ENCODE measurements at places on chromosomes 2 and 18.

- no peak for DNase-seq
These were observed 128.5 kb downstream of the QPCT start for GRCh38 chr2:37472959-37473358.

GRCh38 chr2:168679081-168679480 lies 123.4 kb upstream of the NOSTRIN start:
- DNase-seq, result no peak

DNA sequence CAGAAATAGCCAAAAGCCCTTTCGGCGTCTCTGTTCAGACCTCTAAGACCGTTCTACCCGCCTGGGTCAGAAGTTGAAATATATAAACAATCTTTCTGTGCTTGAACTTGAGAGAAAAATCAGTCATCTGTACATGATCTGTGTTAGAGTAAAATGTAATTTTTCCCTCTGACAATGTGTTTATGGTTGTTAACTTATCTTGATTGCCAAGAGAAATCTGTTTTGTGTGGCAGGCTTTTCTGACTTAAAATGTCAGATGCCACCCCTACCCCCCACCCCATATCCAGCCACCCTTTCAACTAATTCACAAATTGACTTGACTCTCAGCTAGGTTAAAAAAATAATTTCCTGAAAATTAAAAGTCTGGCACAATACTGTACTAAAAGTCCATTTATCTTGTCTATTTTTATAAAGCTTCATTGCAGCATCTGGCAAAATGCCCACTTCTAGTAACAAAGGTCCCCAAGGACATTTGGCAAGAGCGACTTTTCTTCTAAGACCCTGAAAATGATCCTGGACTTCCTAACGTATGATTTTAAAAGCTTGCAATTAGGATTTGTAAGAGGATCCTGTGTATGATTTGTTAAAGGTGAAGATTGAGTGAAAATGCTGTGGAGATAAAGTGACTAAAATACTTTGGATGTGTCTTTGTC lies 304.2 kb downstream of the EPHA4 start:
- DNase-seq, result no peak

- no peak for DNase-seq
These were observed 105.5 kb downstream of the ARL6IP6 start for GRCh38 chr2:152823905-152824304.

- DNase-seq, result no peak
These were observed 350.4 kb downstream of the NR4A2 start for GRCh38 chr2:155982135-155982534.

GRCh38 chr2:111975053-111975552 lies 76.7 kb downstream of the MERTK start:
- no peak for DNase-seq

DNA sequence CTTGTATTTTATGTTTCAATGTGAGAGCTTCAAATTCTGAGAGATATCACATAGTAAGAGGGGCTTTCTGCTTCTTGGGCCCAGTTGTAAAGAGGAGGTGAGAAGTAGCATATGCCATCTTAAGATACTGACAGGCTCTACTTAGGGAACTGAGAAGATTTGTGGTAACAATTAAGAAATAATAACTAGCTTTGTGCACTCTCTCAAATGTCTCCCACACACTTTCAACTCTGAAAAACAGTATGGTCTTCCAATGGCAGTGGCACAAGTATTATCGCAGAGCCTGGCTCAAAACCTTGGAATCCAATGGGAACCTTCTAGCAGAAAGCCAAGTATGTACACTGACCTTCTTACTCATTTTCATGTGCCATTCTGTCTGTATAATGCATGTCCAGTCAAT lies 80.3 kb upstream of the FAM237A start:
- no peak for DNase-seq

- no peak for DNase-seq
These were observed 679 bp upstream of the WDR75 start for GRCh38 chr2:189440644-189440946.

- no peak for DNase-seq
These were observed 79.8 kb downstream of the MGAT5 start for GRCh38 chr2:134333646-134334189.

- no peak for DNase-seq
These were observed 113.6 kb downstream of the CDH2 start for GRCh38 chr18:28063271-28063761.

DNA sequence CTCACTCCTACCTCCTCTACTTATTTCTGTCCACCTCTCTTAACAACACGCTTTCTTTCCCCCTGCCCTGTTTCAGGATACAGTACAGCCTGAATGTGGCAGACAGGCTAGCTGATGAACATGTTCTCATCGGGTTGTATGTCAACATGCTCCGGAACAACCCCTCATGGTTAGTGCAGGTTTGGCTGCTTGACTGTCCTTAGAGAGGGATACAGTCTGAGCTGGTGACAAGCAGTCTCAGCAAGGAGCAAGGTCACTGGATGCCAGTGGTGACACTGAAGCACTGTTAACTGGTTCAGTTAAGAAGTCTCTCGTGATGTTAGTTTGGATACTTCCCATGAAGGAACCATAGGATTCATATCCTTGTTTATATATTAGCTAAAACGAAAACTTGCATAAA lies 128.6 kb downstream of the DTNA start:
- no peak for DNase-seq

GRCh38 chr2:38093527-38094165 lies 17.7 kb upstream of the CYP1B1 start:
- no peak for DNase-seq

GRCh38 chr2:2291500-2292260 lies 39.4 kb downstream of the MYT1L start:
- DNase-seq, result peak; percentile 6

- DNase-seq, result no peak
These were observed 255.7 kb upstream of the ACVR2A start for GRCh38 chr2:147589127-147589526.

DNA sequence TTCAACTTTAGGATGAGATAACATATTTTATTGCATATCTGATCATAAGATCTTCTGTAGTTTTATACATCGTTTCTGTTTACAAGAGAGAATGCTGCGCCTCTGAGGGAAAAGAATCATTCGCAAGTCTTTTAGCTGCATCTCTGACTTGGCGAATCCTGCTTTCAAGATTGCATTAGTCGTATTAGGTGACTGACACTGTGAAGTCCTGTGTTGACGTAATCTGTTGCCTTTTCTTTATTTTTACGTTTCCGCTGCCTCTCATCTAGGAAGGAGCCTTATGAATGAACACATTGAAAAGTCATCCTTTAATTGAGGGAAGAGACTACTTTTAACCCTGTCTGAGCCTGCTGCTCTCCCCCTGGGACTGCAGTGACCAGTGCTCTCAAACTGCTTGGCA lies 101.5 kb downstream of the LDLRAD4 start:
- DNase-seq, result no peak

GRCh38 chr2:144252694-144253093 lies 267.2 kb downstream of the ZEB2 start:
- DNase-seq, result no peak

DNA sequence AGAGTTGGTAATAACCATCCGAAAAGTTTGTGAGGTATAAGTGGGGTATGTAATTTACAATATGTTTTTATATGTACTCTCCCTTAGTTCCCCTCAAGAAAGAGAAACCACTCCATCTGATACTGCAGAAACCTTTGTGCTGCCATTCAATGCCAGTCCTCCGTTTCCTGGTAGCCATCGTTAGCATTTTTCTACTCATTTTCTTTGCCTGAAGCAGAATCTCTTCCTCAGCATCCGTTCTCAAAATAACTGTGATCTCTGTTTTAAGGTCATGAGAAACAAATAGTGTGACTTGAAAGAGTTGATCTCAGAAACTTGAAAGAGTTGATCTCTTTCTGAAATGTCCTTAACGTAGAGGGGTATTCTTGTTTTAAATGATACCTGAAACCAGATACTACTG lies 996 bp downstream of the PTCD3 start:
- no peak for DNase-seq

DNA sequence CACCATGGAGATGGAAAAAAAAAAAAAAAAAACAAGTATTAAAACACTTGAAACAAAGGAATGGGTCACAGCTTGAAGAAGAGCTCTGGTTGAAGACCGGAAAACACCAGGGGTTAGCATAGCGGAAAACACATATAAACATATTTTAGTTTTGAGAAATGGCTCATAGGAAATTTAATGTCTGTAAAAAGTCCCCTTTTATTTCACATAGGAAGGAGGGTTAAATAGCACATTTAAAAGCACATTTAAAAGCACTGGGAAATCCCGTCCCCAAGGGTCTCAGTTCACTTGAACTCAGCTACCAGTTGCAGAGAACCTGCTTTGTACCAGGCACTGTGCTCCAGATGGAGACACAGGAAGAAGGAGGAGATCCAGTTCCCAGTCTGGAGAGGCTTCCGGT lies 65.5 kb downstream of the KCNE4 start:
- DNase-seq, result no peak

GRCh38 chr2:56127010-56127409 lies 56.8 kb upstream of the CCDC85A start:
- no peak for DNase-seq

DNA sequence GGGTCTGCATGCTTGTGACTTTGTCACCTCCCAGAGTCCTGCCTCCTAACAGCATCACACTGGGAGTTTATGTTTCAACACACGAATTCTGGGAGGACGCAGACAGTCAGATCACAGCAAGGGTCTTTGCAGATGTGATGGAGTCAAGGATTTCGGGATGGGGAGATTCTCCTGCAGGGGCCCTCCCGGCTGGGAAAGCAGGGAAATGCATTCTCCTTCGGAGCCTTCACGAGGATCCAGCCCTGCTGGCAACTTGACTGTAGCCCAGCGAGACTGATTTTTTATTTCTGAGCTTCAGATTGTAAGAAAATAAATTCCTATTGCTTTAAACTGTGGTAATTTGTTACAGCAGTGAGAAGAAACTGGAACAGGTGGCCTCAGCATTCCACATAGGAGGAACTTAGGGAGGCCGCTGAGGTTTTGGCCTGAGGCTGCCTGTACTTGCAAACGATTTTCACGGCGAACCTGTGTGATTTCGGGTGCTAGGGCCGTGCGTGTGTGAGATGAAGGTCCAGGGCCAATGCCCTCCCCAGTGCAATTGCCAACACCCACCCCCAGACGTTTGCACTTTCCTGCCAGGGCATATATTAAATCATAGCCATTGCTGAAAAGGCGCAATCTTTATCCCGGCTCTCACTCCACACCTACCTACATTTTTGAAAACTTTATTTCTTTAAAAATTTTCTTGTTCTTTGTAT lies 79.8 kb downstream of the ASB1 start:
- no peak for DNase-seq

DNA sequence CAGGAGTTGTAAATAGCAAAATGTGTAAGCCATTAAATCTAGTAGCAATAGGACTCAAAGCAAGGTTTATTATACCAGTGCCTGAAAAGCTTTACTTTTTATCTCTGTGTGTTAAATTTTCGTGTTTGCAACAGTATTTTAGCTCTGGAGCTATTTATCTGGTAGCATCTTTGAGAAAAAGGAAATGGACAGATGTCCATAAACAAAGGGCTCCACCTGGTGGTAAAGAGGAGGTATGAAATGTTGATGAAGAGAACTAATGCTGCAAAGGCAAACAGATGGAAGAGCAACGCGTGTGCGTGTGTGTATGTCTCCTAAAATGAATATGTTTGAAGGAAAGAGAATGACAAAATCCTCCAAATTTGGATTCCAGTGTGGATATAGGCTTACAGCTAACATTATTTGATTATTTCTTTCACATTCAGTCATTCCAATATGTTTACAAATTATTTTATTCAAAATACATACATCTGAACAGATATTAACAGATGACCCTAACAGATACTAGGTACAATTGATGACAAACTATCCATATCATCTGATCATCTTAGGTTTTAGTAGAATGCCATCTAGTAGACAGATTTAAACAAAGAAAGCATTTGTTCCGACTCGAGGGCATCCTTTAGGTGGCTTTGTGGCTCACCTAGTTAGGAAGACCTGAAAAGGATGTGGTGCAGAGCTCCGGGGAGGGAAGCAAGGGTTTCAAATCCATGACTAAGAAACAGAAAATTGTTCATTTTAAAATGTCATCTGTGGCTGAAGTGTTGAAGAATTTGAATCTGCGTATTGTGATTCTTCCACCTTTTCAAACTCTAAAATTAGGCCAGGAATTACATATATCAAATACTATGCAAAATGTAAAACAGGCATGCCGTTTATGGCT lies 383.3 kb downstream of the MTX2 start:
- peak; percentile 28 for DNase-seq

- DNase-seq, result no peak
These were observed 173.1 kb downstream of the ANKRD30B start for GRCh38 chr18:14921031-14921430.

DNA sequence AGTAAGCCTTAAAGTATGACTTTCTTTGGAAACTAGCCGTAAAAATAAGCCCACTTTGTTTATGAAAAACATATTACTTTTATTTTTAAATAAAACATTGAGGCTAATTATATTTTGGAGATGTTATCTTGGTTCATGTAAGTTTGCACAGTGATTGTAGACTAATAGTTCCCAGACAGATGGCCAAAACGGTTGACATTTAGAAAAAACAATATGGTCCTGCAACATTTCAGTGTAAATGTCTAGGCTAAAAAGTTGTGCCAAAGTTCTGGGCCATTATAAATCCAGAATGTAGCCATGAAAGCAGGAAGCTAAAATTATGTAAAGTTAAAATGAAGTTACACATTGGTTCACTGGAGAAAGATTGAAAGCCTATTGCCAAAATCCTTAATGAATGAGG lies 43.6 kb downstream of the SLC5A7 start:
- DNase-seq, result no peak

GRCh38 chr2:215931256-215931903 lies 82.0 kb downstream of the MREG start:
- peak; percentile 54 for DNase-seq

- peak; percentile 5 for DNase-seq
These were observed 303.4 kb downstream of the ALK start for GRCh38 chr2:29618024-29618423.

DNA sequence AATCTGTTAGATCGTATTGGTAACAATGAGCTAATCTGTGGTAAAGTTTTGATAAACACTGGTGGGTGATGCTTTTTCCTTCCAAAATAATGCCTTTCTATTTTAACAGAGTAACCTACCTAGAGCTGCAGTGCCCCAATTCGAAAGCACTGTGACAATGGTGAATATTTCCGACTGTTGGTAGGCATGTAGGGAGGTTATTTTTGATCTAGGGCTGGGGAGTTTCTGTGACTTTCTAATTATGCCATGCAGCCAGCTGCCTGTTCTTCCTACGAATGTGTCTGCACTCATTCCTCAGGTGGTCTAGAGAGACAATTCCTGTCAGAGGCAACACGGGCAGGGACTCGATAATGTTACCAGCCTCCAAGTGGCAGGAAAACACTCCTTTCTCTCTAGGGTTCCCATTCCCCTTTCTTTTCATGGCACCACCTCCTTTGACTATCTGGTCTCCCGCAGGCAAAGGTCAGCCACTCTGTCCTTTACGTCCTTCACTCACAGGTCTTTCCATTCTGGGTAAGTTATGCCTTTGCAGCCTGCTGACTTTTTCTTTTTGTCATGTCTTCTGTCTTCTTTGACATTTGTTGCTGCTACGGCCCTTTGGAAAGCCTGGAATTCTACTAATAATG lies 167.2 kb upstream of the MGAT5 start:
- DNase-seq, result no peak

GRCh38 chr18:70005580-70005979 lies 57.9 kb upstream of the CD226 start:
- DNase-seq, result peak; percentile 1
